ENCODE measurements at places on chromosomes 6 and 20.
A peak's percentile ranks its signal among the peaks of the same experiment; 100 is the strongest.

DNA sequence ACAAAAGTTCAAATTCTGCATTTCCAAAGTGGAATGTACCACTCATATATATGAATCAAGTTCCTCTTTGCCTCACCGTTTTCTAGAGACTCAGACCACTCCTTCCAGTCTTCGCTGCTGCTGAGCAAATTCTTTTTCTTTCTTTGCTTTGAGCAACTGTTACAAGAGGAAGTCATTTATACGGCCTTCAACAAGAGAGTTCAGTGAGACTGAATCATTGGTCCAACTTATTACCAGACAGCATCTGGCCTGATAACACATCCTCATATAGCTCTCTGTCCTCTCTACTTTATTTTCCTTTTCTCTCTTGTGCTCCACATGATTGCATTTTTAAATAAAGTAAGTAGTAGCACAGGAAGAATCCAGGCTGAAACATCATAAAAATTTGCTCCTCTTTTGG, 652.7 kb downstream of the PHF3 start:
- DNase-seq = no peak

- DNase-seq = no peak
Measured at GRCh38 chr20:39342463-39342862, 380.3 kb downstream of the DHX35 start.

GRCh38 chr6:35278708-35279107, 18.9 kb upstream of the DEF6 start:
- DNase-seq = no peak

- DNase-seq = no peak
Measured at GRCh38 chr6:37745748-37746147, 48.1 kb upstream of the MDGA1 start.

- DNase-seq = no peak
Measured at GRCh38 chr6:170129691-170130171, 161.1 kb downstream of the DLL1 start.

GRCh38 chr20:61254881-61255626, 3.0 kb downstream of the CDH4 start:
- peak; percentile 43 for DNase-seq

DNA sequence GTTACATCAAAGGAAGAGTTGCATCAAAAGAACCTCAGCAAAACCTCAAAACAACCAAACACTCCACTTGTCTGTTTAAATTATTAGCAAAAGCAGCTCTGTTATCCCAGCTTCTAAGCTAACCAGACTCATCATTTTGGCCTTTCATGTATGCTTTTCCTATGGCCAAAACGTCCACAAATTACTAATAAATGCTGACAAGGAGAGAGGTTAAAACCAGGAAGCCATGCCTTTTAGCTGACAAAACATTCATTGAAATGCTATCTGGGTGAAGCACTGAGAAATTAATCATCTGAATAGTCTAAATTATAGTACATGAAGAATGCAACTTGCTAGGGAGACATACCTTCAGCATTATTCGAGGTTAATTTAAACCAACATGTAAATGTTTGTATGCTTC, 80.6 kb downstream of the LAMA2 start:
- DNase-seq = peak; percentile 24
